ENCODE measurements at places on chromosomes 6 and 20.
A peak's percentile ranks its signal among the peaks of the same experiment; 100 is the strongest.

GRCh38 chr6:83536034-83536646 is 23.8 kb downstream of the PRSS35 start:
- no peak for DNase-seq

DNA sequence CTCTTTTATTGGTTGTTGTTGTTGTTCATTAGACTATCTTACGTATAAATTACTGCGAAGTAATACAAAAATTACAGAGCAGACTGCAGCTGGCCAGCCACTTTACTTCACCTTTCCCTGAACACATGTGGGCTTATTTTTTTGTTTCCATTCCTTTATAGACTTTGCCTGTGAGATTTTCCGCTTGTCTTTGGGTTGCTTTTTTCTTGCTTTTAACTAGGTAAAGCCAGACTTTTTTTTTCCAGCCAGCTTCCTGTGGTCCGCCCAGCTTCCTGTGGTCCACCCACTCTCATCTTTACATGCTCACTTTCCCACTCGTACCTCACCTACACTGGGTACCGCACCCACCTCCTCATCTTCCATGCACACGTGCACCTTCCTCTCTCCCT is 79.0 kb downstream of the IPCEF1 start:
- no peak for DNase-seq

- no peak for DNase-seq
These were observed 29.7 kb upstream of the HLA-DRB5 start for GRCh38 chr6:32559747-32560146.

GRCh38 chr6:21608601-21609000 is 15.1 kb downstream of the SOX4 start:
- no peak for DNase-seq

DNA sequence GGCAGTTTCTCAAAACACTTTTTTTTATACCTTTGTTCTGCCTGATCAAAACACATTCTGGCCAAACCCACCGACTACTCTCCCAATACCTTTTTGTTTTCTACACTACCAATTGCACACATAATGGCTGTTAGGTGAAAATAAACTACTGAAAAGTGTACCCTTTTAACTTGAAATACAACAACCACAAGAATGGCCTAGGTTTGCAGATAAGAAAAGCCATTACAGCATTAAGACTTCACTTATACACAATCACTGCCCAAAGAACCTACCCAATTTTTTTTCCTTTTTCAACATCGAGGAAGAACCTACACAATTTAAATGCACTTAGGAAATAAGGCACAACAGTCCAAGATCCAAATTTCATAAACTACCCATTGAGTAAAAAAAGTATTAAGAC is 1.8 kb downstream of the SEC63 start:
- DNase-seq: no peak

GRCh38 chr6:166830185-166830890 is 126.0 kb downstream of the RNASET2 start:
- DNase-seq: no peak

DNA sequence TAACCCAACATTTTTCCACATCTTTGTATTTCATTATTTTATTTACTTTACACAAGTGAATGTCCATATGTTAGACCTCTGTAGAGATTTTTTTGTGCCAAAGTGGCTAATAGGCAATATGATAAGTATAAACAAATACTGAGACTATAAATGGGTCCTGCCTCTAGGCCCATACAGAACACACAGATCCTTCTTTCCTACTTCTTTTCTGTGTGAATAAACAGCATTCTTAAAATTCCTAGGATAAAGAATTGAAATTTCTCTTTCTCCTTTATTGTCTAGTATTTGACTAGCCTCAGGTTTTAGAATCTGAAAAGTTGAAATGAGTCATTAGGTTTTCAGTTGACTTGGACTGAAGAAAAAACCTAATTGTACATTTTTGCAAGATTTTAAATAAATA is 46.3 kb upstream of the HS3ST5 start:
- DNase-seq: no peak

DNA sequence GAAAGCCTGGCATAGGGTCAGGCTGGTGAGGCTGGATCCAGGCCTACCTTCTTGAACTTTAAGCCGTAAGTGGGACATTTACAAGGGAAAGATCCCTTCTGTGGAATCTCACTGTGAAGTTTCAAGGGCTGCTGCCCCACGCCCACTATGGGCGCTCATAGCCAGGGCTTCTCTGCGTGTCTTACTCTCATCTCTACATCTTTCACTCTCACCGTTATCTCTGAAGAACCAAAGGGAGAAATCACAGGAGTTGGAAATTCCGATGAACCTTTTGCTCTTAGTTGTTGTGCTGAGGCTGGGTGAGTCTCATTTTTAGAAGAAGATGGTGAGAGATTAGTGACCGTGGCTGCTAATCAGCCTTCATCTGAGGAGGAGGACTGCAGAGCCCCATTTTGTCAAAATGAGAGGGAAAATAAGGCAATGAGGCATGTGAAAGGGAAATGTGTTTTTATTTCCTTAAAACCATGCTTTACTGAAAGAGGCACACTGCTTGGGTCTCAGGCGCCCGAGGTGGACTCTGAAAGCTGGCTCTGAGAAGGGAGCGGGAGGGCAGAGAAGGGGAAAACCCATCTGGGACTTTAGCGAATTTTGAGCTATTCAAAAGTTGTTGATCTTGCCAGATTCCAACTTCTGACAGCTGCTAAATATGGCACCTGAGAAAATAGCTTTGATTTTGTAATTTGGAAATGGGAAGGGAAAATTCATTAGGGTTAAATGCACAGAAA is 301.5 kb downstream of the CLIC5 start:
- DNase-seq: no peak

- no peak for DNase-seq
These were observed 706 bp downstream of the ZNF184 start for GRCh38 chr6:27472182-27472616.

DNA sequence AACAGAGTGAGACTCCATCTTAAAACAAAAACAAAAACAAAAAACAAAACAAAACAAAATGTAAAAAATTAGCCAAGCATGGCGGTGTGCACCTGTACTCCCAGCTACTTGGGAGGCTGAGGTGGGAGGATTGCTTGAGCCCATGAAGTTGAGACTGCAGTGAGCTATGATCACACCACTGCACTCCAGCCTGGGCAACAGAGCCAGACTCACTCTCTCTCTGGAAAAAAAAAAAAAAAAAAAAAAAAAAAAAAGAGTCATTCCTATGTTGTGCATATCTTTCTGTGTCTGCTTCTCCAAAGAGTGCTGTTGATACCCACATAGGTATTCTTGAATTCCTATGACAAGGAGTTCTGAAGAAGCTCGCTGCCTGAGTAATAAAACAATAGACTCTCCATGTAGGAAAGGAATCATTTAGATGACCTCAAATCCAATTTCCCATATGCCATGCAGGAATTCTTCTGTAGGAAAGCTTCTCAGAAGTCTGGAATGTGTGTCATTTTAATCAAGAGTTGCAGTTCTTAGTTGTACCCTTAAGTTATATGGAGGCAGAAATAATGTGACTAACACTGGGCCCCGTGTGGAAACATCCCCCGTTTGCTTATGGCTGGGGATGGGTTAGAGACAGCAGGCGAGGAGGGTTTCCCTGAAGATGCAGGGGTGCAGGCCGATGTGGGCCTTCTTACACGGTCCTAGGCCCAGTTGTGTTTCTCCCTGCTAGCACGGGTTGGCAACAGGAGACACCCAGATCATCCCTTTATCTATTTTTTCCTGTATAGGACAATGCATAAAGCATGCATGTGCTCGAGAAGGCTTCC is 79.4 kb downstream of the ZDHHC14 start:
- no peak for DNase-seq

DNA sequence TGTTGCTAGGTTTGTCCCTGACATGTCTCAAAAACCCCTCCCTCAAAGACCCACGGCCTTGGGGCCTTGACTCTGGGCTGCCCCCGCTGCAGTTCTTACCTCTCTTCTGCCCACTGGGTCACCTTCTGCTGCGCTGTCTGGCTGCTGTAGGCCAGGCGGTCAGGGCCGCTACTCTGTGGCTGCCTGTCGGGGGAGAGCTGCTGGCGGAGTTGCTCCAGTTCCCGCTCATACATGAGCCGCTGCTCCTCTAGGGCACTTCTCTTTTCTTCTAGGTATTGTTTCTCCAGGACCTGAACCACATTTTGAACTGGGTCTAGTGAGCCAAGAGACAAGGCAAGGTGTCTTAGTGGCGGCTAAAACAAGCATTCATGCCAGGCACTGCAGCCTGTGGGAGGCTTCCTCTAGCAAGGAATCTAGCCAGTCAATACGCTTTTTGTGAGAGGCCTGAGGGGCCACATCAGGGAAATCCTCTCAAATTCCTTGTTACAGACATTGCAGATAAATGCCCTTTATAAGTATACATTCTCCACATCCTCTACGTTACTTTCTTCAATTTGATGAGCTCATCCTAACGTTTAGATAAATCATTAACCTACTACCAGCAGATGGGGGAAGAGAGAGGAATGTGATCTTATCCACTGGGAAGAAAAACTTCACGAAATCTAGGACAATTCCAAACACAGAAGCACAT is 110.3 kb upstream of the NUP153 start:
- DNase-seq: peak; percentile 29

- no peak for DNase-seq
These were observed 1.9 kb upstream of the C20orf204 start for GRCh38 chr20:64033981-64034493.

GRCh38 chr20:63381781-63382431 is 20.8 kb upstream of the CHRNA4 start:
- DNase-seq: no peak

GRCh38 chr6:55708711-55709110 is 129.7 kb upstream of the HMGCLL1 start:
- DNase-seq: no peak

Data from fibroblast of skin of left biceps (primary cell).